Nephron progenitor cell (in vitro differentiated cells): ENCODE measurements at places on chromosomes 12 and 14.

GRCh38 chr14:36194663-36195062 is 18.1 kb upstream of the PTCSC3 start:
- no peak for DNase-seq

DNA sequence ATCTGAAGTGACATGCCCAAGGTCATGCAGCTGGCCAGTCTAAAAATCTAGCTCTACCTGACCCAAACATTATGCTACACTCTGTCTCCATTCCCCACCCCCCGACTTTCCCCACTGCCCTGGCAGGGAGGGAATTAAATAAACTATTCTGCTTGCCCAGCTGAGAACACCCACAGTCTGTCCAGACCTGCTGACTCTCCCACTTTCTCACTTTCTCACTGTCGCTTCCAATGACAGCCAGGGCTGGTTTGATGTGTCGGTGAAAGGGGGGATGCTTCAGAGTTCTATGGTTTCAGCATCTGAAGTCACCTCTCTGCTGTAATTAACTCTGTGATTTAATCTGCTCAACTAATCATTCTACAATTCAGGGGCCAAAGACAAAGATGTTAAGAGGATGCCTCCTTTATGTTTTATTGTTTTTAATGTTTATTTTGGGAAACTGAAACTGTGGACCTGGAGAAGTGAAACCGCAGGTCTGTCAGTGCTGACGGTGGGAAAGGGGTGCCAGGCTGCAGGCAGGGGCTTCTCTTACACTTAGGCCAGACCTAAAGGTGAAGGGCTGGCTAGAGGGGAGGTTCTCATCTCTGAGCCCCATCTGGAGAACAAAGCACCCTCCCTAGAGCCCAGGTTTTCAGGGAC is 8.1 kb upstream of the MSI1 start:
- no peak for DNase-seq

DNA sequence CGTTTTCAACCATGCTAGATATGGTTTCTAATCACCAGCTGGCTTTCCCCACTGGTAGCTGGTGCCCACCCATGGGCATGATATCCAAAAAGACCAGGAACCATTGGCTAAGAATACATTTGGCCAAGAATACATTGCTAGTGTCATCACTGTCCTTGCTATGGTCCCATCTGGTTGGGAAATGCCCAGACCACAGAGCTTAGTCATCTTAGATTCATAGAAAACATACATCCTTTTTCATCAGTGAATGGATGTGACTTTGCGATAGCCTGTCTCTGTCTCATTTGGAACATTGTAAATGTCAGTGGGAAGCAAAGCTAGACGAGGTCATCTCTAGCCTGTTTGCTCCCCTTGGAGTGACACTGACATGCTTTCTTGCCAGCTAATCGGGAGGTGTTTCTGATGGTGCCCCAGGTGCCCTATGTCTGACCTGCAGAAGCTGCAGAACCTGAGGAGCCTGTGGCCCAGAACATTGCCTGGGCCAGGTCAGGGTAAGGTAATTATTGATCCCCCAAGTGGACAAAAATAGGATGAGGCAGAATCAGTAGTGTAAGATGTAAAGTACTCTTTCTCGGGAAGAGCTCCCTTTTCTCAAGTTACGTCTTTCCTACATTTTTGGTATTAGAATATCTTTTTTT is 194.8 kb downstream of the SLC41A2 start:
- no peak for DNase-seq

DNA sequence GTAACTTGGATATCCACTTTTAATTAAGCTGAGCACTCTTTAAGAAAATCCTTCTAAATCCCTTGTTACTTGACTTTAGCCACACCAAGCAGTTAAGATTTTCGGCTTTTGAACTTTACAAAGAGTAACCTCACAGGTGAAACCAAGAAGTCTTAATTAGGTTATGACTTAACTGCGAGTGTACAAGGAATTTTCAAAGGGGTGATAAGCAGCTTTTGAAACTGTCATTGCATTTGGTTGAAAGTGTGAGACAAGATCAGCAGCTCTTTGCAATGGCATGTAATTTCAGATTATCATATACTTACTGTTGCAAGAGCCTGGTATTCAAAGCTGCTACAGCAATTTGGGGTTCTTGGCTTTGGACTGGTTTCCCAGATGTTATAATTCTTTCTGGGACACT is 137.5 kb downstream of the TMEM117 start:
- DNase-seq, result no peak

- no peak for DNase-seq
Observed at GRCh38 chr14:89638891-89639290, 221.9 kb upstream of the FOXN3 start.

- DNase-seq, result no peak
Observed at GRCh38 chr12:131900397-131900796, 6.0 kb downstream of the ULK1 start.

- no peak for DNase-seq
Observed at GRCh38 chr12:6830999-6831398, 2.8 kb downstream of the P3H3 start.
